ENCODE measurements at places on chromosomes 6 and 20.

DNA sequence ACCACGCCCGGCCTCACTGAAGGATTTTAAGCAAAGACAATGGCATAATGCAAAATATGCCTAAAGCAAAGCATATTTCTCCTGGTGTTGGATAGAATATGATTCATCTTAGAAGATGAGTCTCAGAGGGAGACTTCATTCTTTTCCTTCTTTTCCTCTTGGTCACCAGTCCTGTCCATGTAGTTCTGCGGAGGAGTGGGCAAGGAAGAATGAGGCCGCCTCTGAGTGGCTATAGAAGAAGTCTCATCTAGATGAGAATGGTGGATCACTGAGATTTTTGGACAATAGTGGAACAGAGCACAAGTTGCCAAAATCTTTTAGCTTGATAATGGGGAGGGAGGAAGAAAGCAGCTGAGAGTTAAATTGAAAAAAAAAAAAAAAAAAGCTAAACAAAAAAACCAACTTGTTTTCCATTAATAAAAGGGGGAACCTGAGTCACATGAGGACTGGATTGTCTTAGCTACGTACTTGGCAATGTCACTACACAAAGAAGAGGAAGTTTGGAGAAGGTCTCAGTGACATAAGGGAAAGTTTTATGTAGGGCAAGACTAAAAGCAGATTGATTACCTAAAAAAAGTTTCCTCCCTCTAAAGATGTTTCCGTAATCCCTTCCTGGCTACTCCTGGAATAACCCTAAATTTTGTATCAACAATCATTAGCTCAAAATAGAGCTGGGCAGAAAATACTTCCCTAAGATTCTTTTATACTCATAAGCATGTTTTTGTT is 6.0 kb downstream of the CD83 start:
- DNase-seq: no peak

DNA sequence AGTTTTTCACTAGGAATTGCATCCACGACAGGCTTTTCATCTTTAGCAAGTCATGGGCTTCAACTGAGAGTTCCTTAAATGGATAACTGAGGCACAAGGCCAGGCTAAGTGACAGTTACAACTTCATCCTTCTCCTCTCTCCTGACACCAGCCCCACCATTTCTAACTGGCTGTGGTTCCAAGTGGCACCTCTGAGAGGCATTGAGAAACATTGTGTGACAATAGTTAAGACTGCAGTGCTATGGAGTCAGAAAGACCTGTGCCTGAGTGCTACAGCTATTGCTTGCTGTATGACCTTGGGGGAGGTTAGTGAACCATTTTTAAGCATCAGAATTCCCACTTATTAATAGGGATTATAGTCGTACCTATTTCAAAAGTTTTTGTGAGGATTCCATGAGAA is 26.2 kb upstream of the MLIP start:
- no peak for DNase-seq

DNA sequence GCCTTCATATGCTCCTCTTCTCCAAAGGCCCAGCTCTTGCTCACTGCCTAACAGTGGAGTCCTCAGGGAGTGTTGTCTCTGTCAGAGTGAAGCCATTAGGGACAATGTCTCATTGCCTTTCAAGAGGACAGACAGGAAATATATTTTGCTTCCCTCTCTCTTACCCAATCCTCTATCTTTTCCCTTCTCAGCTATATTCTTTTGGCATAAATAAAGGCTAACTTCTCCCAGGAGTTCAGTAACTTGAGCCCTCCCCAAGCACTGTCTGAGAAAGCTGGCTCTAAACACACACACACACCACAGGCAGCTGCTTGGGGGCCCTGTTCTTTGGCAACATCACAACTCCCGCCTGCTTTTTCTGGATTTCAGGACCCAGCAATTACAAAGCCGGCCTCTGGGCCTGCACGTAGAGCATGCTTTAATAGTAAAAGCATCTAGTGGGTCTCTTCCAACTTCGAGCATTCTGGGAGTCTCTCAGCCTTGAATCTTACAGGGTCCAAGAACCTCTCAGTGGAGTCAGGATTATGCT is 34.7 kb upstream of the LAMA4 start:
- DNase-seq: no peak

DNA sequence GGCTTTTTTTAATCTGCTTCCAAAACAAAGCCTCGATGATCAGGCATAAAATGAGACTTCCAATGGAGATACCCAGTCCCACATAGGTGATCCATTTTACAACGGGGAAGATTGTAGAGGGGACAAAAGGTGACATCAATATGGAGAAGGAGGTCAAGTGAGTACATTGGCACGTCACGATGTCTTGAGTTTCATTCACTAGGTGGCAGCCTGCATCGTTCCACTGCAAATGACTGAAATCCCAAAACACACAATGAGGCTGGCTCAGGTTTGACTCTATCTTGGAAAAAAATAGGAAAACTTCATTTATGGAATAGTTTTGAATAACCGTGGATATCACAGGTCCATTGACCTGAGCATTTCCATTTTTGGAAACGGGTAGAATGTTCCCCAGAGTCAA is 32.5 kb downstream of the ADGRF1 start:
- no peak for DNase-seq

DNA sequence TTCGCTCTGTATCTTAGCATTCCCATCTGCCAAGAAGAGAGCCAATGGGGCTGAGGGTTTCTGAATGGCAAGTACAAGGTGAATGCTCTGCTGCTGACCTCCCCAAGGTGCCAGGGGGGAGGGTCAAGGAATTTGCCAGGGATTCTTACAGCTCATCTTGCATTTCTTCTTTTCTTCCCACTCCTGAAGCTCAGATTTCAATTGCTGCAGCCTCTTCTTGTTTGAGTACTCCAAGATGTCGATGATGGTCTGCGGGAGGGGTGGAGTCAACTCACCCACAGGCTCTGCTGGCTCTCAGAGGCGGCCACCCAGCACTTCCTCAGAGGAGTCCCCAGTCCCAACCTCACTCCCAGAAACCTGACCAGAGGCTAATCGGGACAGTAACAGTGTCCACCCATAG is 12.4 kb downstream of the C20orf96 start:
- no peak for DNase-seq

DNA sequence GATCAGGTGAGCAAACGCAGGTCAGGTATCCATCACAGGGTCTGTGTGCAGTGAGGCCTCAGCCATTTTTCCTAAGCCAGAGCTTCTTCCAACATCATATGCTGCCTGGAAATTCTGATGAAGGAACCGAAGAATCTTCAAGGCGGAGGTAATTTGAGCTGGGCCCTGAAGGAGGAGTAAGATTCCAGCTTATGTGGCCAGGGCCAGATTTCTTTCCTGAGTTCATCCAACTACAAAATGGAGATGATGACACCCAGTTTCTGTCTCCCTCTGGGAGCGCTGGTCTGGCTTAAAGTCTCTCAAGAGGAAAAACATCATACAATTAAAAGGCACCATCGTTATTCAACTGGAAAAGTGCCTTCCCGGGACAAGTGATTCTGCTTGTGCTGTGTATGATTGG is 6.9 kb upstream of the MANBAL start:
- DNase-seq: no peak

DNA sequence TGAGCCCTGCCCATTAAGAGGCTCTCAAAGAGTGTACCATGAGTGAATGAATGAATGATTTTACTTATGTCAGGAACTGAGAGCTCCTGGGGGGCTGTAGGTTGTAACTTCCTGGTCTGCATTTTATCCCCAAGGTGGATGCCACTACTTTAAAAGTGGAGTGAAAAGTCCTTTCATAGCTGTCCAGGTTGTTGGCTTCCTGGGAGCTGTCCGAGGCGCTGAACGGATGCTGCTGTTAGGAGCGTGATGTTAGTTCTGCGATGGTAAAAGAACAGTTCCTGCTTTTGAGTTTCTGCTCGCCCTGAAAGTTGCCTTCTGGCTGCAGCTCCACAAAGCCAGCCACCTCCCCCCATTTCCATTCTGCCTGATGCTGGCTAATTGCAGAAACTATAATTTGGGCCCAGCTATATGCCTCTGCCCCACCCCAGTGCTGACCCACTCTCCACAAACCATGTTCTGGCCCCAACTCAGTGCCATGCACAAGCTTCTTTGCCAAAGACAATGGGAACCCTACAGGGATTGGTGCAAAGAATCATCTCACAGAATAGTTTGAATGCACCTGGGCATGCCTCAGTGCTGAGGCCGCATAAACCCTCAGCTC is 330.9 kb upstream of the CDH4 start:
- no peak for DNase-seq

GRCh38 chr6:4593951-4594350 is 182.3 kb upstream of the CDYL start:
- no peak for DNase-seq

Data from activated naive CD8-positive, alpha-beta T cell treated with anti-CD3 and anti-CD28 coated beads, Interleukin-2, amount 10 ng/mL, durations not matched to agents 7 days and 5 days (primary cell).